Mesothelial cell of epicardium (in vitro differentiated cells): ENCODE measurements at places on chromosomes 5 and 9. TPM values are rescaled to one million over a fixed set of nuclear protein-coding genes. Genes with fewer than 3 reads are reported as not detected.

- peaks cover 8% of the 10 kb centered on the region for H3K4me1 ChIP-seq
- H3K27me3 ChIP-seq, result no peaks in the 10 kb centered on the region
- no peak for DNase-seq
- no peak overlapping the region for H3K4me3 ChIP-seq
- peaks cover 2% of the 10 kb centered on the region for H3K36me3 ChIP-seq
- H3K27ac ChIP-seq, result no peak overlapping the region
Observed at GRCh38 chr5:177316005-177316404, 4.3 kb upstream of the MXD3 start.

GRCh38 chr9:110842169-110842568, 173.6 kb downstream of the MUSK start:
- peaks cover 6% of the 10 kb centered on the region for H3K4me1 ChIP-seq
- H3K4me3 ChIP-seq, result no peak overlapping the region
- no peak for DNase-seq
- no peak overlapping the region for H3K27ac ChIP-seq
- no peaks in the 10 kb centered on the region for H3K36me3 ChIP-seq

GRCh38 chr9:35605351-35606137, 482 bp downstream of the TESK1 start:
- H3K36me3 ChIP-seq, result peaks cover 16% of the 10 kb centered on the region
- H3K27ac ChIP-seq, result peak overlapping the region; percentile 21
- H3K27me3 ChIP-seq, result no peaks in the 10 kb centered on the region
- peak overlapping the region; percentile 72 for H3K4me3 ChIP-seq
- peaks cover 29% of the 10 kb centered on the region for H3K4me1 ChIP-seq
- DNase-seq, result no peak

DNA sequence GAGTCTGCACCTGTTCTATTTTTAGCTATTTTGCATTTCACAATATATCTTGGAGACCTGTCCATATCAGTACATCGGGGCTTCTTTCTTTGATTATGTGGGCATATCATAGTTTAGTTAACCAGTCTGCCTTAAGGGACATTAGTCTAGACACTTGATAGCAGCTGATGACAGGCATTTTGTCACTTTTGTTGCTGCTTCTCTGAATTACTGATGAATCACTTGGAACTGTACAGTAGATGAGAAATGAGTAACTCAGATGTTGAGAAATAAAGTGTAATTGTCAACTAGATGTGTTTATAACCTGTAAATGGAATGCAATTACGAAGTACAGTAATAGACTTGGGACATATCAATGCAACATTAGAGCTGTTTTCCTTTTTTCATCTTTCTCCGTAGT, 7.1 kb downstream of the ZFP2 start:
- H3K27ac ChIP-seq, result no peak overlapping the region
- no peaks in the 10 kb centered on the region for H3K4me1 ChIP-seq
- no peak overlapping the region for H3K4me3 ChIP-seq
- no peak for DNase-seq

DNA sequence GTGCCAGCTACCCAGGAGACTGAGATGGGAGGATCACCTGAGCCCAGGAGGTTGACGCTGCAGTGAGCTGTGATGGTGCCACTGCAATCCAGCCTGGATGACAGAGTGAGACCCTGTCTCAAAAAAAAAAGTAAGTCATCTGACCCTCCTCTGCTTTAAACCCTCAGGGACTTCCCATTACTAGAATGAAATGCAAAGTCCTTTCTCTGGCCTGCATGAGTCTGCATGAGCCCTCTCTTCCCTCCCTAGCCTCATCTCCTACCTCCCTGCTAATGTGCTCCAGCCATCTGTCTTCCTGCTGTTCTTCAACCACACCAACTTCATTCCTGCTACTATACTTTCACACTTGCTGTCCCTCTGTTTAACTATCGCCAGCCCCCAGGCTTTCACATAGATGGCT, 15.3 kb downstream of the IL5 start:
- DNase-seq, result no peak
- no peak overlapping the region for H3K4me3 ChIP-seq
- H3K4me1 ChIP-seq, result no peaks in the 10 kb centered on the region
- peaks cover 21% of the 10 kb centered on the region for H3K27me3 ChIP-seq
- H3K27ac ChIP-seq, result no peak overlapping the region

Gene CTSV
- total RNA-seq, result 8.3 to 8.9 TPM (median 8.6 TPM) in 3 replicates

Gene C8G
- total RNA-seq, result 1.5 to 2.5 TPM (median 1.5 TPM) in 3 replicates

Gene SEMA6A
- total RNA-seq, result 129 to 138 TPM (median 132 TPM) in 3 replicates

Gene STKLD1
- 6.6 to 7.5 TPM (median 6.7 TPM) in 3 replicates for total RNA-seq

Gene FYB1
- 1.2 to 1.6 TPM (median 1.5 TPM) in 3 replicates for total RNA-seq

DNA sequence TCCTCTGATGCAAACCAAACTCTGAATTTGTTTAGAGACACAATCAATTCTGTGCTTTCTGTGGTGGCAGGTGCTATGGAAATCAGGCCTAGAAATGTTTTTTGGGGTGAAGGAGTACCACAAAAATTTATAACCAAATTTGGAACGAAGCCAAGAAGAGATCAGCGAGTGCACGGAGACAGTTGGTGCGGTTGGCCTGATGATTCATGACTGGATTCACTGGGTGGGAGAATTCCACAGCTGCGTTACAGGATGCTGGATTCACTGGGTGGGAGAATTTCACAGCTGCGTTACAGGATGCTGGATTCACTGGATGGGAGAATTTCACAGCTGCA, 135.6 kb upstream of the IRX4 start:
- no peak for DNase-seq
- peaks cover 49% of the 10 kb centered on the region for H3K27me3 ChIP-seq
- H3K4me1 ChIP-seq, result no peaks in the 10 kb centered on the region
- no peak overlapping the region for H3K27ac ChIP-seq
- H3K4me3 ChIP-seq, result no peak overlapping the region
- no peaks in the 10 kb centered on the region for H3K36me3 ChIP-seq

- no peak overlapping the region for H3K27ac ChIP-seq
- peaks cover 8% of the 10 kb centered on the region for H3K36me3 ChIP-seq
- peaks cover 17% of the 10 kb centered on the region for H3K4me1 ChIP-seq
- H3K4me3 ChIP-seq, result no peak overlapping the region
Observed at GRCh38 chr5:62326302-62326701, 20.3 kb downstream of the KIF2A start.

Gene RMI1
- total RNA-seq, result 8.8 to 9.8 TPM (median 9.2 TPM) in 3 replicates

DNA sequence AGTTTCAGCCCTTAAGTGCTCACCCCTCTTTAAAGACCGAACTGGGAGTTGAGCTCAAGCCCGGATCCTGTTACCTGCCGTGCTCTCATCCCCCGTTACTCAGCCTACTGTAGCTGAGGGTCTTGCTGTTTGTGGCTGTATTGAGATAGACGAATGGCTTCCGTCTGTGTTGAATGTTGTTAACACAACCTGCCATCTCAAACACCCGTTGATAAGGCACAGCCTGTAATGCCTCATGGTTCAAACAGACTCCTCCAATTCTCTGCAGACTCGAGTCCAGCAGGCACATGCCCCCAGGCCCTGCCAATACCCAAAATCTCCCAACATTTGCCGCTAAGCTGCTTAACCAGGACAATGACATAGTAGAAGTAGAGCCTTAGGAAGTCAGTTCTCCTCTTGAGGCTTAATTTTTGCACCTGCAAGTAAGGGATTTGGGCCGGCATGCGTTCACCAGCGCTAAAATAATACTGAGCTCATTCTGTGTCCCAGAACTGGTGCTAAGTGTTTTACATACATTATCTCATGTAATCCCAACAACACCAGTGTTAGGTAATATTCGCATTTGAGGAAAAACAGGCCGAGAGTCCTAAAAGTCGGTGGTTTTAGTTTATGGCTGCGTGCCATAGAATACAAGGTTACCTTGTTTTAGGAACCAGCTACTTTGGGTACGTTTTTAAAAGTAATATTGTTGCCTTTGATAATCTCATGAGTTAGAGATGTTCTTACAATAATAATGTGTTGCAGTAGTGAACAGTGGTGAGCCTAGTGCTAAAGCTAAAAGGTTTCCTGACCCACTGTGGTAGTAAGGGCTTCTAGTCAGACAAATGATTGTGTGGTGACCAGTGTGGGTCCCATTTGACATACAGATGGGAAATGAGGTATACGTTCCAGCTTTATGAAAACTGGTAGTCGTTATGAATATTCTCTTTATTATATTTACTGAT, 1.5 kb upstream of the RFX3 start:
- H3K4me1 ChIP-seq, result peaks cover 39% of the 10 kb centered on the region
- no peak for DNase-seq
- H3K27me3 ChIP-seq, result no peaks in the 10 kb centered on the region
- peak overlapping the region; percentile 95 for H3K4me3 ChIP-seq
- H3K27ac ChIP-seq, result peak overlapping the region; percentile 100

Gene SLCO6A1
- 5.7 to 6.2 TPM (median 5.9 TPM) in 3 replicates for total RNA-seq

DNA sequence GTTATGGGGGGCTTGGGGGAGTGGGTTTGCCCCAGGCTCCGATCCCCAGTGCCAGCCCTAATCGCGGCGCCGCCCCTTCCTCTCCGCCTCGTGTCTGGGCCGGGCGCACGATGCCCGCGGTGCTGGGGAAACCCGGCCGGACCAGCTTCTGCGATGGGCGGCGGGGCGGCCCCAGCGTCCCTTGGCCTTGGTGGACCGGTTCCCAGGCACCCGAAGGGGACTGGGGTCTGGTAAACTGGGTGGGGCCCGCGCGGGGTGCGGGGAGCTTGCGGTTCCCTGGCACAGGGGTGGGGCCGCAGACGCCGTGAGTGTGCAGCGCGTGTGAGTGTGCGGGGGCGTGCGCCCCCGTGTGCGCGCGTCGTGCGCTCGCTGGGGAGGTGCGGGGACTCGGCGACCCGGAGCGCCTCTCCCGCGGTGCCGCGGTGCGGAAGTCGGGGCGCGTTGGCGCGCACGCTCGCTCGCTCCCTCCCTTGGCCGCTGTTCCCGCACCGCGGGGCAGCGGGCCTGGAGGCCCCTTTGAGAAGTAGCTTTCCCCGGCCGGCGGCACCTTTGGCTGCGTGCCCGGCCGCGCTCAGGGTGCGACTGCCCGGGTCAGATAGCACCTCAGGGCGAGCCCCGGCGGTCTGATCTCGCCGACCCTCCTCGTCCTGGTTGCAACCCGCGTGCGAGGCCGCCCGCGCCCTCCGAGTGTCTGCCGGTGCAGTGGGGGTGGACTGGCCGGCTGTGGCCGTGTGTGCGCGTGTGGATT, 568 bp downstream of the MACIR start:
- H3K27me3 ChIP-seq, result no peaks in the 10 kb centered on the region
- peaks cover 20% of the 10 kb centered on the region for H3K4me1 ChIP-seq
- peak overlapping the region; percentile 80 for H3K4me3 ChIP-seq
- DNase-seq, result peak; percentile 68
- H3K36me3 ChIP-seq, result no peaks in the 10 kb centered on the region
- peak overlapping the region; percentile 81 for H3K27ac ChIP-seq

DNA sequence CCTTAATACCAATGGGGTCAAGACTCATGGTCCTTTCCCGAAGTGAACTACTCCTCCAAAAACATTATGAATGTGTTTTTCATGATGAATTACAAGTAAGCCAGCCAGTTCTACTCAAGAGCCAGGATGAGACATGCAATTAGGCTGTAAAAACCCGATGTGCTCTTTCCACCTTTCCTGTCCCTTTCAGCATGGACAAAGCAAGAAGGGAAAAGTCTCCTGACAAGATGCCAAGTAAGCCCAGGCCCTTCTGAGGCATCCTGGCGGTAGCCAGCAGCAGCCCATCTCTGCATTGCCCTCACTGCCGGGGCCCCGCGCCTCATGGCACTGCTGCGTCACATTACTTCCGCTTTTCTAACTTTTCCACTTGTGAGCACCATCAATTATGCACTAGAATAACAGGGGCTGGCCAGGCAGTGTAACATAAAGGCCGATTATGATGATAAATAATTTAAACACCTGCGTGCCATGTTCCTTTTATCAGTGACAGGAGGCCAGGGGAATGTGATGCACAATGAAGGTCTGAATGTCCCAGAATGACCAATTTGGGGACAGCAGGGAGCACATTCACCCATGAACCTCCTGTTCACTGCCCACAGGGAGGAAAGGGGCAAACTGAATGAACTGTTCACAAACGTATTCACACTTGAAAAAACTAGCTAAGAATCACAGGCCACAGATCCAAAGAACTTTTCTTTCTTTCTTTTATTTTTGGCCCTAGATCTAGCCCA, 37.4 kb downstream of the EFNA5 start:
- peaks cover 36% of the 10 kb centered on the region for H3K4me1 ChIP-seq
- no peaks in the 10 kb centered on the region for H3K27me3 ChIP-seq
- peaks cover 5% of the 10 kb centered on the region for H3K36me3 ChIP-seq

- DNase-seq, result no peak
- H3K27ac ChIP-seq, result no peak overlapping the region
- no peak overlapping the region for H3K4me3 ChIP-seq
- H3K36me3 ChIP-seq, result no peaks in the 10 kb centered on the region
- no peaks in the 10 kb centered on the region for H3K27me3 ChIP-seq
Observed at GRCh38 chr5:155299386-155300005, 285.9 kb downstream of the KIF4B start.

GRCh38 chr5:21254161-21254560, 1266.2 kb upstream of the CDH18 start:
- no peak overlapping the region for H3K4me3 ChIP-seq
- no peaks in the 10 kb centered on the region for H3K27me3 ChIP-seq
- H3K4me1 ChIP-seq, result peaks cover 3% of the 10 kb centered on the region
- H3K27ac ChIP-seq, result no peak overlapping the region

GRCh38 chr9:126298063-126298801, 28.4 kb upstream of the MVB12B start:
- H3K36me3 ChIP-seq, result no peaks in the 10 kb centered on the region
- no peak overlapping the region for H3K4me3 ChIP-seq
- no peaks in the 10 kb centered on the region for H3K4me1 ChIP-seq
- H3K27ac ChIP-seq, result no peak overlapping the region
- no peak for DNase-seq
- peaks cover 2% of the 10 kb centered on the region for H3K27me3 ChIP-seq

DNA sequence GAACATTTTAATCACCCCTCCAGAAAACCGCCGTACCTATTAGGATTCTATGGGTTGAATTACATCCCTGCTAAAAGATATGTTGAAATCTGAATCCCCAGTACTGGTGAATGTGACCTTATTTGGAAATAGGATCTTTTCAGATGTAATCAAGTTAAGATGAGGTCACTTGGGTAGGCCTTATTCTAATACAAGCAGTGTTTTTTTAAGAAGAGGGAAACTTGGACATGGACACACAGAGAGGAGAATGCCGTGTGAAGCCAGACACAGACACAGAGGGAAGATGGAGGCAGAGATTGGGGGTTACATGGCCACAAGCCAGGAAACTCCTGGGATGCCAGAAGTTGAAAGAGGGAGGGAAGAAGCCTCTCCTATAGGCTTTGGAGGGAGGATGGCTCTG, 183.5 kb downstream of the GNA14 start:
- H3K4me1 ChIP-seq, result peaks cover 18% of the 10 kb centered on the region
- no peaks in the 10 kb centered on the region for H3K36me3 ChIP-seq
- DNase-seq, result no peak
- no peak overlapping the region for H3K4me3 ChIP-seq
- H3K27me3 ChIP-seq, result no peaks in the 10 kb centered on the region
- H3K27ac ChIP-seq, result no peak overlapping the region

DNA sequence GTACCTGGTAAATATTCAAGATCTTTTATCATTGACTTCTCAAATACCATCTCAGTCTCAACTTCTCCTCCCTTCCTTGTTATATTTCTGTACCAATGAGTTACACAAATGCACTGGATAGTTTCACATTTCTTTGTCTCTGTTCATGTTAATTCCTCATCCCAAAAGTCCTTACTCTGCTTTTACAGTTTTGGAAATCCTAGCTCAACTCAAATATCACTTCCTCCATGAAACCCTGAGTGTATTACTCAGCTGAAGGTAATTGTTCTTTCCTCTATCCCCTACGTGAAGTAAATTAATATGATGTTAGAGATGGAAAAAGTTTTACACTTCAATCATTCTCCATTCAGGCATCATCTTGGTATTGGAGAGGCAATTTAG, 241.5 kb downstream of the TLE4 start:
- no peaks in the 10 kb centered on the region for H3K36me3 ChIP-seq
- H3K27me3 ChIP-seq, result no peaks in the 10 kb centered on the region
- DNase-seq, result no peak
- no peak overlapping the region for H3K27ac ChIP-seq

Gene PCDHGA4
- 0.86 to 1.2 TPM (median 1.1 TPM) in 3 replicates for total RNA-seq
